ENCODE measurements at places on chromosomes 2 and 18. TPM values are rescaled to one million over a fixed set of nuclear protein-coding genes. Genes with fewer than 3 reads are reported as not detected.

DNA sequence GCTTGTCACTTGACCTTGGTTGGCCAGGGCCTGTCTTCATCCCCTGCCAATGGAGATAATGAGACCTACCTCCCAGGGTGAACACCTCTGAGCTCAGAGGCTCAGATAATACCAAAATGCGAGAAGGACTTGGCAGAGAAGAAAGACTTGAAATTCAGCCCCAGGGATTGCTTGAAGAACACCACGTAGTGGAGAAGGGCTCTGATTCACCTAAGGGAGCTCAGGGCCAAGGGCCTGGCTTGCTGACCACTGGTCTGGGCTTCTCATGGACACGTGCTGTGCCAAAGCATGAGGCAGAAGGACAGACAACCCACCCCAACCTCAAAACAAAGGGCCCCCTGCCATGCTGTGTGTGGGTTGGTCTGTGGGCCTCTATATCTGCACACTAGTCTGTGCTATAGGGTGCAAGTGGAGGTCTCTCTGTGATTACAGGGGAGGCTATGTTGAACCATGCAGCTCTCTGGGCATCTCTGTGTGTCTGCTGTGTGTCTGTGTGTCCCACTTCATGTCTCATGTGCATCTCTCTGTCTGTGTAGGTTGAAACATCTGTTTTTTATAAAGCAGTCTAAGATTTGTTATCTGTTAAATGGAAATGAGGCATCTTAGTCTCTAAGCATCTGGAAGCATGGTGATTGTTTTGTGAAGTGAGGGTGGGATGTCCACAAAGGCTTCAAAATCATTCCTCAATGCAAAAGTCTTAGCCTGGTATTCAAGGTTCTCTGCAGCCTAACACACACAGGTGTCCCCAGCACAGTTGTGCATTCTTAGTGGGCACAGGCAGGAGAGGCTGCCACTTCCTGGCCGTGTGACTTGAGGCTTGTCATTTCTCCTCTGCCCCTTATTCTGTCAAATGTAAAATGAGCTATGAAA, 61.0 kb upstream of the EPAS1 start:
- H3K4me3 ChIP-seq: no peak overlapping the region
- H3K36me3 ChIP-seq: no peaks in the 10 kb centered on the region
- peaks cover 4% of the 10 kb centered on the region for H3K4me1 ChIP-seq
- no peak overlapping the region for H3K27ac ChIP-seq

GRCh38 chr2:48395658-48396057, 134.3 kb upstream of the STON1 start:
- H3K27ac ChIP-seq: no peak overlapping the region
- no peaks in the 10 kb centered on the region for H3K27me3 ChIP-seq
- no peaks in the 10 kb centered on the region for H3K4me1 ChIP-seq
- H3K4me3 ChIP-seq: no peak overlapping the region
- no peak for DNase-seq
- H3K36me3 ChIP-seq: no peaks in the 10 kb centered on the region

DNA sequence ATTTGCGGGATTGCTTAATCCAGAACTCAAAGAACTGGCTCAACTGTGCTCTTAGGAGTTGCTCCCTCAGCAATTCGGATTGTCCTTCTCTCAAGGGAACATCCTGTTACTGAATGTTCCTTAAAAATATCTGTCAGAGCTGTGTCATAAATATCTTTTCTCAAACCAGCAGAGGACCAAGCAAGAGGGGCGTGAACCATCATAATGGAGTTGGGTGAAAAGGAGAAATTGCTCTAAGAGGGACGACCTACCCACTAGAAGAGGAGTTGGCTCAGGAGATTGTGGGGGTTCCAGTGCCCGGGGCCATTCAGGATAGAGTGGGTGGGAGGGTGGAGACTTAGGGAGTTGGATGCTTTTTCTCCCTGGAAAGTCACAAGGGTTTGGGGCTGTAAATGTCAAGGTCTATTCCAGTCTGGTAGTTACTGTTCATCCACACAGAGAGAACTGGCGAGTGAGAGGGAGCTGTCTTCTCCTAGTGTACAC, 59.5 kb downstream of the MERTK start:
- DNase-seq: no peak
- H3K36me3 ChIP-seq: no peaks in the 10 kb centered on the region
- H3K27me3 ChIP-seq: no peaks in the 10 kb centered on the region
- H3K27ac ChIP-seq: peak overlapping the region; percentile 89

DNA sequence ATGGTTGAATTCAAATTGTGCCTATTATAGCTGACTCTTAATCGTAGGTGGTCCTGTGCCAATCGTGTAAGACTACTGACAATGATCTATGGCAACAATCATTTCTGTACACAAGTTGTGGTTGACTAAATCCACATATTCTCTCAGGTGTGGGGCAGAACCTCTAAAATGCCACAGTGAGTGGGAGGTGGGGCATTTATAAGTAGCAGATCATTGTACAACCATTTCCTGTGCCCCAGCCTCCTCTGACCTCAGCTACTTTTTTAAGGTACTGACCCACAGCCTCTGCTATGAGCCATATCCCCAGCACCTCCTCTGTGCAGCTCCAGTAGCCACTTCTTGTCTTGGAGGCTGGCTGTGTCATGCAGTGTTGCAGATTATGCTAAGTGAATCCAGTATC, 48.6 kb upstream of the RAPH1 start:
- H3K27me3 ChIP-seq: no peaks in the 10 kb centered on the region
- no peaks in the 10 kb centered on the region for H3K36me3 ChIP-seq
- no peak overlapping the region for H3K4me3 ChIP-seq
- no peak for DNase-seq
- H3K4me1 ChIP-seq: peaks cover 92% of the 10 kb centered on the region

GRCh38 chr18:23416298-23416697, 36.8 kb upstream of the RIOK3 start:
- no peak overlapping the region for H3K27ac ChIP-seq
- no peaks in the 10 kb centered on the region for H3K27me3 ChIP-seq
- DNase-seq: no peak

DNA sequence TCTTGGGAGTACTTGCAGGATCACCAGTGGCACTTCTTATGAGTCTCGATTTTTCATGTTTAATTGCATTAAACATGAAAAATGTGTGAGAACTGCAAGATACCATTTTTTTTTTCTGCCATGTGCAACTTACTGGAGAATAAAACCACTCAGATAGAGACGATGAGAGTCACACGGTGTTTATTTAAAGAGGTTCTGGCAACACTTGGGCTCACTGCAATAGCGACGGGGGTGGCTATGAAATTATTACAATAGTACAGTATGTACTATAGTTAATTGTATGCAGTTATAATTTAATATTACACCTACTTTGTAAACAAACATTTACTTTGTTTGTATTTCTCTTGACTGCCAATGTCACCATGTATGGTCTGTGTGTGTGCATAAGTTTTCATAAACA, 479.8 kb downstream of the NUP35 start:
- H3K4me3 ChIP-seq: no peak overlapping the region
- H3K36me3 ChIP-seq: no peaks in the 10 kb centered on the region
- no peaks in the 10 kb centered on the region for H3K4me1 ChIP-seq
- H3K27ac ChIP-seq: no peak overlapping the region
- no peak for DNase-seq

DNA sequence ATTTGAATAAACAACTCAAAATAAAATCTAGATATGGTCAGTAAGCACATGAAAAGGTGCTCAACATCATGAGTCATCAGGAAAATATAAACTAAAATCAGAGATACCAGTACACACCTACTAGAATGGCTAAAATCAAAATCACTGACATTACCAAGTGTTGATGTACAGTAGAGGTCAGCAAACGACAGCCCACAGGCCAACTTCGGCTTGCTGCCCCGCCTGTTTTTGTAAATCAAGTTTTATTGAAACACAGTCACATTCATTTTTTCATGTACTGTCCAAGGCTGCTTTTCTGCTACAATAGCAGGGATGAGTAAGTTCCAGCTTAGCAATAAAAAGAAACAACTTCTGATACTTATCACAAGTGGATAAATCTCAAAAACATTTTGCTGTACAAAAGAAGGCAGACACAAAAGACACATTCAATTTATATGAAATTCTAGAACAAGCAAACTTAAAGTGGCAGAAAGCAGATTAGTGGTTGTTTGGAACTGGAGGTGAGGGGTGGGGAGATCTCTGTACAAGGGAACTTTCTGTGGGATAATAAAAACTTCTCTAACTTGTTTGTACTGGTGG, 32.1 kb downstream of the TRAK2 start:
- H3K27me3 ChIP-seq: no peaks in the 10 kb centered on the region
- no peak for DNase-seq
- no peak overlapping the region for H3K27ac ChIP-seq
- H3K4me1 ChIP-seq: no peaks in the 10 kb centered on the region
- no peaks in the 10 kb centered on the region for H3K36me3 ChIP-seq

- H3K27ac ChIP-seq: no peak overlapping the region
- H3K4me1 ChIP-seq: no peaks in the 10 kb centered on the region
- no peak overlapping the region for H3K4me3 ChIP-seq
- no peaks in the 10 kb centered on the region for H3K36me3 ChIP-seq
- no peaks in the 10 kb centered on the region for H3K27me3 ChIP-seq
Observed at GRCh38 chr2:11024687-11025086, 113.0 kb downstream of the KCNF1 start.

DNA sequence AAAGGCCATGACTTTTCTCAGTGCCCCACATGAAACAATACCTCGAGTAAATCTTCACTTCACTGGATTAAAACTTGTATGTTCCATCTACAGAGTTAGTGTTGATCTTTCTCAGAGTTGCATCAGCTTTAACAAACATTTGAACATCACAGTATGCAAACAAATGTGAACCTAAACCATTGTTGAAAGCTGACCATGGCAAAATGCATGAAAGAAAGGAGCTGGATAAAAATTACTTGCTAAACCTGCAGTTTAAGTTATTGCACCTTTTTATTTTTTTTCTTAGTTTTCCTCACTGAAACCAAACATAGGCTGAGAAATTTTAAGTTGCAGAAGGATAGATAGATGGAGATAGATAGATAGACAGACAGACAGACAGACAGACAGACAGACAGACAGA, 107.2 kb upstream of the UGP2 start:
- no peaks in the 10 kb centered on the region for H3K36me3 ChIP-seq
- peaks cover 16% of the 10 kb centered on the region for H3K4me1 ChIP-seq
- H3K27me3 ChIP-seq: no peaks in the 10 kb centered on the region
- H3K27ac ChIP-seq: no peak overlapping the region
- H3K4me3 ChIP-seq: no peak overlapping the region

DNA sequence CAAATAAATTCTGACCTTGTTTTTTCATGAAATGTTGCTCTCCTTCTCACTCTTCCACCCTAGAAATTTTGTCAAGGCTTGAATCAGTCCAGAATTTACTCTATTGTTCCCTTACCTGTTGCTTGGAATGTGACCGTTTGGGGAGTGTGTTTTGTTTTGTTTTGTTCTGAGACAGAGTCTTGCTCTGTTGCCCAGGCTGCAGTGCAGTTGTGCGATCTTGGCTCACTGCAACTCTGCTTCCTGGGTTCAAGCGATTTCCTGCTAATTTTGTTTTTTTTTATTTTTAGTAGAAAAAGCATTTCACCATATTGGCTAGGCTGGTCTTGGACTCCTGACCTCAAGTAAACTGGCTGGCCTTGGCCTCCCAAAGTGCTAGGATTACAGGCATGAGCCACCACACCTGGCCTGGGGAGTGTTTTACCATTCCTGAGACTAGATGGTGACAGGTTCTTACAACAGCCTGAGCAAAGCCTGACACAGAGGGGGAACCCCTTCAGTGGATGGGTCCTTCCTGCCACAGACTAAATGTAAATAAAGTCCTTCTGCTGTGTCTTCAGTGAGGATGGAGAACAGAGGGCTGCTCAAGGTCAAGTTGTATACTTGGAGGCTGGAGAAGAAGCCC, 52.0 kb downstream of the HAUS1 start:
- no peak for DNase-seq
- H3K36me3 ChIP-seq: no peaks in the 10 kb centered on the region
- no peak overlapping the region for H3K4me3 ChIP-seq
- peaks cover 3% of the 10 kb centered on the region for H3K4me1 ChIP-seq

Gene SPAST
- 19.4 TPM for total RNA-seq

Gene RAB27B
- total RNA-seq: 30.5 TPM

Gene DQX1
- 13.3 TPM for total RNA-seq

- no peak overlapping the region for H3K27ac ChIP-seq
- no peak overlapping the region for H3K4me3 ChIP-seq
- no peaks in the 10 kb centered on the region for H3K36me3 ChIP-seq
- H3K27me3 ChIP-seq: no peaks in the 10 kb centered on the region
- no peak for DNase-seq
- peaks cover 20% of the 10 kb centered on the region for H3K4me1 ChIP-seq
Observed at GRCh38 chr18:49646873-49647272, 85.0 kb downstream of the LIPG start.

DNA sequence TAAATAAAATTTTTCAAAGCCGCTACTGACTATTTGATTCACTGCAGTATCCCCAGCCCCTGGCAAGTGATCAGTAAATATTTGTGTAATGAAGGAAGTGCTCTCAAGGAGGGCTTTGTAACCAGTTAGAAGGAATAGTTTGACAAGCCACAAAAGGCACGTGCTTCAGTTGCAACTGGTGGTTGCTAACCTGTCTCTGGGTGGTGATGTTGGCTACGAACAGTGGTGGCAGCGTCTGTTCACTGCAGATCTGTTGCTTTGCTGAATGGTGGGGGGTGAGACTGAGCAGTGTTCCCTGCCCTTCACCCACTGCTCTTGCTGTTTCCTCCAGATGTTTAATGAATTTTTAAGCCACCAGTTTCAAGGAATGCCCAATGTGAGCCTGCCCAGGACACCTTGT, 73.9 kb upstream of the SIX2 start:
- H3K4me1 ChIP-seq: no peaks in the 10 kb centered on the region

DNA sequence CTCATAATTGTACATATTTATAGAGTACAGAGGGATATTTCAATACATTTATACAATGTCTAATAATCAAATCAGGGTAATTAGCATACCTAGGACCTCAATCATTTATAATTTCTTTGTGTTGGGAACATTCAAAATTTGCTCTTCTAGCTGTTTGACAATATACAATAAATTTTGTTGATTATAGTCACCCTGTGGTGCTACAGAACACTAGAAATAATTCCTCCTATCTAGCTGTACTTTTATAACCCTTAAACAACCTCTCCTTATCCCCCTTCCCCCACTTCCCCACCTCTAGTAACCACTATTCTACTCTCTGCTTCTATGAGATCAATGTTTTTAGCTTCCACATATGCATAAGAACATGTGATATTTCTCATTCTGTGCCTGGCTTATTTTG, 328.4 kb upstream of the RBMS1 start:
- no peak overlapping the region for H3K27ac ChIP-seq
- no peaks in the 10 kb centered on the region for H3K36me3 ChIP-seq
- no peak overlapping the region for H3K4me3 ChIP-seq

GRCh38 chr18:47990981-47991380, 60.5 kb upstream of the SMAD2 start:
- no peak for DNase-seq
- no peak overlapping the region for H3K27ac ChIP-seq
- no peaks in the 10 kb centered on the region for H3K4me1 ChIP-seq
- H3K27me3 ChIP-seq: no peaks in the 10 kb centered on the region

Gene SP140L
- total RNA-seq: 8.6 TPM

- peak within 1 kb of the TSS; percentile 78 for H3K4me3 ChIP-seq
- peaks cover 12% of the 10 kb centered on the region for H3K4me1 ChIP-seq
- peak; percentile 11 for DNase-seq
- H3K27ac ChIP-seq: peak within 1 kb of the TSS; percentile 98
- no peaks in the 10 kb centered on the region for H3K27me3 ChIP-seq
Observed at GRCh38 chr18:3261373-3262233, at the start of gene MYL12B. TSS of gene MYL12B (plus strand) at chr18:3262133. CDS start at chr18:3272899, 10,766 bp downstream.
